Stimulated activated CD4-positive, alpha-beta T cell treated with anti-CD3 and anti-CD28 coated beads, TNF-alpha, amount 100 ng/mL, for 48 hours (primary cell): ENCODE measurements at places on chromosomes 13 and 19.

DNA sequence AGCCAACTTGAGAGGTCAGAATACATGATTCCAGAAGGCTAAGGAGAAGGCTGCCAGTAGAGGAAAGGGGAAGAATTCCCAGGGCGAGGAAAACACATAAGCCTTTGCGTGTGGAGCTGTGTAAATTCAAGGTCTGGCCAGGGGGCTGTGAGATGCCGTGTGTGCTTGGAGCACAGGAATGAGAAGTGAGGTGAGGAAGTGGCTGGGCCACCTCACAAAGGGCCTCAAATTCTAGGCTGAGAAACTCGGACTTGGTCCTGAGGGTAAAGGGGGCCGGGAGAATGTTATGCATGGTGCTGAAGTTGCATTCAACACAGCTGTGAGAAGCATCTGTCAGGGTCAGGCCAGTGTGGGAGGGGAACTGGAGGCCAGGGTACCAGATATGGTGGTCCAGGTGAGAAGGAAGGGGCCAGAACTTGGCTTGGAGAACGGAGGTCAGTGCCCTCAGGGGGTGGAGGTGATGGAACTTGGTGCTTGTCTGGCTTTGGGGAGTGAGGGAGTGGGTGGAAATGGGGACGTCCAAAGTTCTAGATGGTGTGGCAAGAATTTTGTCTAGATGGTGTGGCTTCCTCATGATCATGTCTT, 4.9 kb upstream of the ZNF580 start:
- DNase-seq, result no peak

DNA sequence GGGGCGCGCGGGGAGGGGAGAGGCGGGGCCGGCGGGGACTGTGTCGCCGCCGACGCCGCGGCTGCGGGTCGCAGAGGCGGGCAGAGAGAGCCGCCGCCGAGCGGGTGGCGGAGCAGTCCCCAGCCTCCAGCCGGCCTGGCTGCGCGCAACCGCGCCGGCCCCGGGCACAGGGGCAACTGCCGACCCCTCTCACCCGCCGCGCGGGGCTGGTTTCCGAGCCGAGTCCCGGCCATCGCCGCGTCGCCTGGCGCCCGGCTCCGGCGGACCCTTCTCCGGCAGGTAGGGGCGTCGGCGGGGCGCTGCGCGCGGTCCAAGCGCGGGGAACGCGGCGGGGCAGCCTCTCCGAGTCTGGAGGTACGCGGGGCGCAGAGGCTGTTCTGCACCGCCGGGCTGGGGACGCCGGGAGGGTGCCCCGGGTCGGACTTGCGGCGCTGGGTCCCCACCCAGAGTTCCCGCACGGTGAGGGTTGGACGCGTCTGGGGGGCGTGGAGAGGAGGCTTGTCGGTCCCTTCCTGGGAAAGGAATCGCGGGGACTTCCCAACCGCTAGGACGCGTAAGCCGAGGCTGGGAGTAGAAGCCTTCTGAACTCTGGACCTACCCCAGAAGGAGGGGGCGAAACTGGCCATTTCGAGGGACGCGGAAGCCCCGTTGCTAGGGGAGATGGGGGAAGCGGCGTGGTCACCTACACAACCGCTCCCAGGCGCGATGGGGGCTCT, 133.6 kb upstream of the MYO16 start:
- DNase-seq, result no peak

DNA sequence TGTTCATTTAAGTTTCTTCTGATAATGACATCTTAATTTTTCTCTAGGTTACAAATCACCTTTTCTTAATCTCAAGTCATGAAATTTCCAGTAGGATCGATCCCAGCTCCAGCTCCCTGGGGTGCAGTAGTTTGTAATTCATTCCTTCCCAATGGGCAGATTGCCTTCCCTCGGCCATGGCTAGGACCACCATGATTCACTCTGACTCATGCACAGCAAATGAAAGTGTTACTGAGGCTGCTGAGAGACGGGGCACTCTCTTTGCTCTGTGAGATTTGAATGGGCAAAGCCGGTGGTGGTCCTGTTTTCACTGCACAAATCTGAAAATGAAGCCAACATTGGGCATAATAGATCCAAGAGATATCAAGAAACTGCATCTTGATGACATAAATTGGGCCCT, 202.8 kb upstream of the IRS2 start:
- no peak for DNase-seq

- no peak for DNase-seq
Observed at GRCh38 chr13:66972659-66973058, 257.5 kb downstream of the PCDH9 start.

DNA sequence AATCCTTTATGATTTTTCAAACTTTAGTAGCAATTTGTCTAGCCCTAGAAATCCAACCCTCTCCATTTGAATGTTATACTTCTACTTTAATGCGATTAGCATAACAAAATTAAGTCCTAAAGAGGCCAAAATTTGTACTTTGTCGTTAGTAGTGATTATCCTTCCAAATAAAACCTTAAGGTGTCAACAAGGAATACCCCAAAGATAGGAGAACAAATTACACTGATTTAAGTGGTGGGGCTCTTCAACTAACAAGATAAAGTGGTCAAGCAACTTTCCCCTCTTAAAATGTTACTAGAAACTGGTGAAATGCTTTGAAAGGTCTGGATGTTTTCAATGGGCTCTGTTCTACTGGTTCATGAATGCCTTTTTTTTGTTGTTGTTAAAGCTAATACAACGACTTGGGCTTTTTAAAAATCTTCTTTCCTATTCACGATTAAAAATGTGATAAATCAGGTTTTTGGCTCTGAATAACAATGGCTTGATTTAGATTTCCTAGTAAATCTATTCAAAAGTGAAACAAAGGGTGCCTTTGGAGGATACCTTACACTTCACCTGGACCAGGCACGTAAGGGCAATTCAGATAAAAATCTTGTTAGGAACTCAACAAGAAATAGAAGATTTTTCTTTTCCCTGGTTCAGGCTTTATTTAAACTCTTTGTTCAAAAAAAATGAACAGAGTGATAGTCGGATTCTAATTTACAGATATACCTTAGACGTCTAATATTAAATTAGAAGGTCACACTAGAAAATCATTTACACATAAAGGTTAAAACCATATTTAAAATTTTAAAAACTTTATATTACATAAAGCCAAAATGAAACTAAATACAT, 3.1 kb downstream of the SOX21 start:
- no peak for DNase-seq

- DNase-seq, result no peak
Observed at GRCh38 chr19:18883526-18884304, 12.2 kb downstream of the CERS1 start.

DNA sequence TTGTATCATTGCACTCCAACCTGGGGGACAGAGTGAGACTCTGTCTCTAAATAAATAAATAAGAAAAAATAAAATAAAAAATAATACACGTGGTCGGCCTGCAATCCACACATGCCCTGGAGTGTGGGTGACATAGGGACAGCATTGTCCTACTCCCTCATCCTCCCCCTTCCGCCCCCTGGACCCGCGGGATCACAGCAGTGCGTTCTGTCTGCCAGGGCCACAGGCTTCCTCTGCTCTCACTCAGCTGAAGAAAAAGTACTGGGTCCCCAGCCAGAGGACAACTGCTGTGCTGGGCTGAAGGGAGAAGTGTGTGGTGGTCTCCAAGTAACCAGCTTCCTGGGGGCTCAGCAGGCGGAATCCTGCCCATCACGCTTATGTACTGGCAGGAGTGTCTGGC, 6.3 kb downstream of the BCAT2 start:
- DNase-seq, result no peak

- DNase-seq, result no peak
Observed at GRCh38 chr19:49802836-49803528, 10.1 kb downstream of the FUZ start.

- no peak for DNase-seq
Observed at GRCh38 chr13:37429976-37430375, 168.6 kb downstream of the POSTN start.

DNA sequence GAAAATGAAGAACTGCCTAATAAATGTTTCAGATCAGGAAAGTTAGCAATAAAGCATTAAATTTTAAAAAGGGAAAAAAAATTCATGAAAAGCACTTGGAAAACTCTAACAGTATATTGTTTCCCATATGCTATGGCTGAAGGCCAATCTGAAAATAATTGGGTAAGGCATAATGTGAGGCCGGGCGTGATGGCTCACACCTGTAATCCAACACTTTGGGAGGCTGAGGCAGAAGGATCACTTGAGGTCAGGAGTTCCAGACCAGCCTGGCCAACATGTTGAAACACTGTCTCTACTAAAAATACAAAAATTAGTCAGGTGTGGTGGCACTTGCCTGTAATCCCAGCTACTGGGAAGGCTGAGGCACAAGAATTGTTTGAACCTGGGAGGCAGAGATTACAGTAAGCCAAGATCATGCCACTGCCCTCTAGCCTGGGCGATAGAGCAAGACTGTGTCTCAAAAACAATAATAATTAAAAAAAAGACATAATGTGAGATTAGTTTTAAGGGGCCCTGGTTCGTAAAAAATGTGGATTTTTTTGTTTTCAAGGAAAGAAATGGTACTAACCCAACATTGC, 15.2 kb downstream of the INTS6 start:
- DNase-seq, result no peak

GRCh38 chr13:91574766-91575165, 176.3 kb downstream of the GPC5 start:
- no peak for DNase-seq

- DNase-seq, result no peak
Observed at GRCh38 chr13:83150616-83151307, 731.5 kb downstream of the SLITRK1 start.

- DNase-seq, result no peak
Observed at GRCh38 chr13:106403280-106403679, 132.2 kb downstream of the EFNB2 start.

- no peak for DNase-seq
Observed at GRCh38 chr13:109900741-109901140, 114.4 kb upstream of the IRS2 start.

DNA sequence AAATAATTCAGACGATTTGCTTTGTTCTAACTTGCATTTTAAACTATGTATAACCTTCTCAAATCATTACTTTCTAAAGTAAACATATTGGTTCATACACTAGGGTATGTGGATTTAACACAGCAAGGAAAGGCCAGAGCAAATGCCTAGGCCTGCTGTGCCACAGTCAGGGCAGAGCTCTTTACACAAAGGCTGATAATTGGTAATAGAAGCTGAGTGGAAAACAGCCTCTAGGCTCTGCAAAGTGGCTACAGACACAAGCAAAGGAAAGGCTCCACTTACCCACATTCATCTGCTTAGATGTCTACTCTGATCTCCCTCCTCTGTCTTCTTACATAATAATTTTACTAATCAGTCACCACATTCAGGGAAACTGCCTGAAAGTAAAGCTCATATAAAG, 382.9 kb downstream of the OLFM4 start:
- DNase-seq, result no peak

DNA sequence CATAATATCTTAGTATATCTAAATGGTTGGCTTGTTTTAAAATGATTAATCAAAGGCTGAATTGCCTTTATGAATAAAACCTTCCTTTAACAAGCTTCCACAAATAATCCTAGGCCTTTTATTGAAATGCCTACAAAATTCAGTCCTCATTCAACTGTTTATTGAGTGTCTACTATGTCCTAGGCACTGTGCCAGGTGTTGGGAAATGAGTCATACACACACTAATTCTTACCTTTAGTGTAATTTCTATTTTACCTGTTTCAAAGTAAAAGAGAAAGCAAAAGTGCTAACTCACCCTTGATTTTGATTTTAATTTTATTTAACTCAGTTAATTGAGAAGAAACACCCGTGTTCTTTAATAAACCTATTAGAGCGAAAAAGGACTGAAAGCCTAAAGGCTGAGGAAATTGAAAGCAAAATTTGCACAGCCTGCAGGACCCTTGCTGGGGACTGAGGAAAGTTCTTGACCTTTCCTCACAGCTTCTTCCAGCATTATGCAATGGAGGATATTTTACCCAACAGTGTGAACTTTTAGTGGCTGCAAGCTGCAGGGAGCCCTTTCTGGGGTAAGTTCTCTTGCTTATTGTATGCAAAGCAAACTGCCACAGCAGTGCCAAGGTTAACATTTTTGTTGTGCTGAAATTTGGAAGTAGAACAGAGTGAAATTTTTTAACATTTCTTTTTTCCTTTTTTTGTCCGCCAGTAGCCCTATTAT, 83.1 kb downstream of the B3GLCT start:
- no peak for DNase-seq

DNA sequence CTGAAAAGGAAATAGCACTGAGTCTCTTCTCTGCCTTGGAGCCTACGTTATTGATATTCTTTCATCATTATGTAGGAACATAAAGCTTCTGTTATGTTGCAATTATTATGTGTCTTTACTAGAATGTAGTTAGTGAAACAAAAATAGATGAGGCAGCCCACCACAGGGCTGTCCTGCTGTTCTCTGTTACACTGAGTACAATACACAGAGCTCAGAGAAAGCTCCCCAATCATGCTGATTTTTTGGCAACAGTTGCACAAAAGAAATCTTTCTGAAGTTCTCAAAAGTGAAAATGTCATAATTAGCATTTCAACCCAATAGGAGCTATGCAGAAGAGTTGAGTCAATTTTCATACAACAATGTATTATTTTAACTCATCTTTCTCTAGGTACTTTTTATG, 119.5 kb downstream of the EFNB2 start:
- DNase-seq, result no peak

DNA sequence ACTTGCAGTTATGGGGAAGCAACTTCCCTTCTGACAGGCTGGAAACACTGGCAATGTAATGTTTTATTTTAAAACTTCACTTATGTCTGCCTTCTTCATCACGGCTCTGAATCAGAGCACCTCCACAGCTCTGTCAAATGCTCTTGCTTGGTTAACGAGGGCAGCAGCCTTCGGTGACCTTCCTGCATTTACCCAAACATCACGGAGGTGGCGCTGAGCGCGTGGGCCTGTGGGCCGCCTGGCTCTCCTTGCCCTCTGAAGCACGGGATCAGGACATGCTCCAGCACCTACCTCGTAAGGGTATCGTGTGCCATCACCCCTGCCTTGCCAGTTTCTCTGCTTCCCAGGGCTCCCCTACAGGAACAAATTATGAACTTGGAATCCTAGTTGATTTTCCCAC, 310.0 kb downstream of the TEX29 start:
- no peak for DNase-seq

DNA sequence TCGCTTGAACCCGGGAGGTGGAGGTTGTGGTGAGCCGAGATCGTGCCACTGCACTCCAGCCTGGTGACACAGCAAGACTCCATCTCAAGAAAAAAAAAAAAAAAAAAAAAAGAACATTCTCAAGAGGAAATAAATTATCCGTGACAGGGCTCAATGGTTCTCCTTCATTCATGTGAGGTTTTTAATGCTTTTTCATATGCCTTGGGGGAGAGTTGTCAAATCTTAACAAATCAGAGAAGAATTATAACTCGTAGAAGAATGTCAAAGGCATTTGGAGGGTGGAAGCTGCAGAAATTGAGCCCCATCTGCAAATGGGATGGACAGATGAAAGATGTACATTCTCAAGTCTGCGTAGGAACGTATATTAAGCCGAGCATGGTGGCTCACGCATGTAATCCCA, 34.9 kb upstream of the HOMER3 start:
- no peak for DNase-seq

- DNase-seq, result no peak
Observed at GRCh38 chr13:71030784-71031183, 836.2 kb downstream of the DACH1 start.

DNA sequence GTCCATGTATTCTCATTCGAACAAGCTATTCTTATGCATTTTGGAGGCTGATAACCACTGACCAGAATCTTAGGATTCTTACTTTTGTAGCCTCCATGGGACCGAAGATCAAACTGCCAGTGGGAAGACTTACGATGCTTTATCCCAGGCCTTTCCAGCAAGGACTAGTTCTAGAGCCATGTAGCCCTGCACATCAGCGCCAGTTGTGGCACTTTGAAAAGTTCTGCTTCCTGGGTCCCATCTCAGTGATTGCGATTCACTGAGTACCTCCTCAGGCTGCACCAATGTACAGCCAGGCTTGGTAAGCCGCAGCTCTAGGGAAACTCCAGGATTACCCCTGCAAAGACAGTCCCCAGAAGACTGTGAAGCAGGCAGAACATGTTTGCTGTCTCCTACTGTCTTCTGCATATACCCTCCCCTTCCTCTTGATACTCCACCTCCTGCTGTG, 18.9 kb upstream of the ENOX1 start:
- no peak for DNase-seq
